ENCODE measurements at places on chromosomes 2 and 18.

DNA sequence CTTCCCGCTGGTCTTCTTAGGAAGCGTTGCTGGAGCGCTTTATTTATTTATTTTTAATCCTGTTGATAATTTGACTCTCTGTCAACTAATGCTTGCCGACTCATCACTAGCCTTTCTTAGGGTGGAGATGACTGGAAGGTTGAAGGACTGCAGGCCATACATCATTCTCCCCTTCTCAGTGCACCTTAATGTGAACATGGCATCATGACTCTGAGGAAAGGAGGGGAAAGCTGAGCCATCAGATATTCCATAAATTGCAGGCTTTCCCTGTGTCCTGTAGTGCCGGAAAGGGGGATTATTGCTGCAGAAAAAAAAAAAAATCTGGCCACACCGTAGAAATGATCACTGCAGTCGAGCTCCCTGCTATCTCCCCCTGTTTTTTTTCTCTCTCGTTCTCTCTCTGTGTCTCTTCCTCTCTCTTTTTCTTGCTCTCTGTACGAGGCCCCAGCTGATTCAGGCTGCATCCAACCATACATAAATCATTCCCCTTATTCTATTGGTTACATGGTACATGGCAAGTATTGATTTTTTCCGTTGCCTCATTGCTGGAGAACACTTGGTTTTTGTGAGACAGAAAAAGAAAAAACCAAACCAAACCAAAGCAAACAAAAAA, 125.8 kb upstream of the EFEMP1 start:
- no peaks in the 10 kb centered on the region for H3K4me1 ChIP-seq
- no peaks in the 10 kb centered on the region for H3K36me3 ChIP-seq
- H3K27ac ChIP-seq = no peak overlapping the region
- no peak for DNase-seq
- no peak overlapping the region for H3K4me3 ChIP-seq

DNA sequence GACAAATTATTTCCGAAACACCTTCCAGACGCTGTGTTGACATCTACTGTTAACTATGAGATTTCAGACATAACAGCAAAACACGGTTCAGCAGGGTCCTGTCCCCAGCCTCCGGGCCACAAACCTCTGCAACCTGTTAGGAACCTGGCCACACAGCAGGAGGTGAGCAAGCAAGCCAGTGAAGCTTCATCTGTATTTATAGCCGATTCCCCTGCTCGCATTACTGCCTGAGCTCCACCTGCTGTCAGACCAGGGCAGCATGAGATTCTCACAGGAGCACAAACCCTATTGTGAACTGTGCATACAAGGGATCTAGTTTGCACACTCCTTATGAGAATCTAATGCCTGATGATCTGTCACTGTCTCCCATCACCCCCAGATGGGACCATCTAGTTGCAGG, 31.1 kb downstream of the NDUFA10 start:
- H3K4me3 ChIP-seq = no peak overlapping the region
- H3K4me1 ChIP-seq = no peaks in the 10 kb centered on the region

DNA sequence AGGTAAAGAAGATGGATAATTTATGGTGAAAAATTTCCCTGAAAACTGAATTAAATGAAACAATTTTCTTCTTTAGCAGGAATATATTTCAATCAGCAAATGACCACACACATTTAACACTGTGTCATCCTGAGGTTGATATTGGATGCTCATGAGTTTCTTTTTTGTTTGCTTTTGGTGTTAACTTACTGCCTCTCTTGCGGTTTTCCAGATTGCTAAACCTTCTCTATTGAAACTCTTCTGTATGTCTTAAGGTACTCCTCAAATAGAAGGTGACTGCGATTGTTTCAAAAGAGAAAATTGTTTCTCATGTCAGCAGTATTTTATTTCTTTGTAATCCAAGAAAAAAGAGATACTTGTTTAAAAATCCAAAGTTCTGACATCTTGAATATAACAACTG, 99.1 kb downstream of the LRRTM1 start:
- no peaks in the 10 kb centered on the region for H3K36me3 ChIP-seq
- no peak overlapping the region for H3K27ac ChIP-seq

GRCh38 chr2:147538088-147538487, 306.7 kb upstream of the ACVR2A start:
- no peaks in the 10 kb centered on the region for H3K27me3 ChIP-seq
- H3K36me3 ChIP-seq = no peaks in the 10 kb centered on the region
- no peak overlapping the region for H3K27ac ChIP-seq

- H3K4me1 ChIP-seq = 0 out of 2 replicates have a peak, but pooled peaks cover 2% of the 10 kb centered on the region
- no peak overlapping the region for H3K4me3 ChIP-seq
- H3K36me3 ChIP-seq = no peaks in the 10 kb centered on the region
- no peak overlapping the region for H3K27ac ChIP-seq
- no peaks in the 10 kb centered on the region for H3K27me3 ChIP-seq
Measured at GRCh38 chr2:3101016-3101942, 276.3 kb downstream of the EIPR1 start.

DNA sequence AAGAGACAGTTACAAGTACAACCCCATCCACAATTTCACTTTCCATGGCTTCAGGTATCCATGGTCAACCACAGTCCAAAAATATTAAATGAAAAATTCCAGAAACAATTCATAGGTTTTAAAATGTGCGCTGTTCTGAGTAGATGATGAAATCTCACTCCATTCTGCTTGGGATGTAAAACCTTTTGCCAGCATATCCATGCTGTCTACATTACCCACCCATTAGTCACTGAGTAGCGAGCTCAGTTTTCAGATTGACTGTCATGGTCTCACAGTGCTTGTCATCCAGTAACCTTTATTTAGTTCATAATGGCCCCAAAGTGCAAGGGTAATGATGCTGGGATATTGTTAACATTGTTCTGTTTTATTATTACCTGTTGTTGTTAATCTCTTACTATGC, 40.5 kb downstream of the SMAD4 start:
- DNase-seq = no peak
- H3K4me3 ChIP-seq = no peak overlapping the region
- no peaks in the 10 kb centered on the region for H3K36me3 ChIP-seq
- no peak overlapping the region for H3K27ac ChIP-seq

- H3K36me3 ChIP-seq = no peaks in the 10 kb centered on the region
- no peak for DNase-seq
- no peaks in the 10 kb centered on the region for H3K27me3 ChIP-seq
- no peak overlapping the region for H3K4me3 ChIP-seq
- no peak overlapping the region for H3K27ac ChIP-seq
- H3K4me1 ChIP-seq = no peaks in the 10 kb centered on the region
Measured at GRCh38 chr2:32739664-32740063, 111.8 kb downstream of the TTC27 start.

DNA sequence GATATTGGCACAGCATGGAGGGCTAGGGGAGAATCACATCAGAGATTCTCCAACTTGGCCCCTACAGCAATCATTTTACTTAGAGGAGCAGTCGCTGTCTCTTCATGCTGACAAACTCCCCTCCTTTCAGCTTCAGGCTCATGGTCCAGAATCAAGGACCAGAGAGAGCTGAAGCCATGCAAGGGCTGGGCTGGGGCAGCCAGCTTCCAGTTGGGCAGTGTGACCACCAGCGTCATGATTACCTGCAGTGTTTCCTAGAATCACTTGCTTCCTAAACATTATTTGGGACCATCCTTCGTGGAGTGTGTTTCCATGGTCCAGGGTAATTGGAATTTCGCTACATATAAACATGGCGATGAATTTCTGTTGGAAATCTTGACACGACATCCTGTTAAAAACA, 54.4 kb downstream of the CAPN13 start:
- no peak overlapping the region for H3K4me3 ChIP-seq
- DNase-seq = no peak
- H3K4me1 ChIP-seq = no peaks in the 10 kb centered on the region
- no peaks in the 10 kb centered on the region for H3K27me3 ChIP-seq

GRCh38 chr18:61706276-61706915, 186.4 kb downstream of the RNF152 start:
- DNase-seq = no peak
- no peaks in the 10 kb centered on the region for H3K4me1 ChIP-seq
- H3K4me3 ChIP-seq = no peak overlapping the region
- no peaks in the 10 kb centered on the region for H3K36me3 ChIP-seq
- no peak overlapping the region for H3K27ac ChIP-seq

DNA sequence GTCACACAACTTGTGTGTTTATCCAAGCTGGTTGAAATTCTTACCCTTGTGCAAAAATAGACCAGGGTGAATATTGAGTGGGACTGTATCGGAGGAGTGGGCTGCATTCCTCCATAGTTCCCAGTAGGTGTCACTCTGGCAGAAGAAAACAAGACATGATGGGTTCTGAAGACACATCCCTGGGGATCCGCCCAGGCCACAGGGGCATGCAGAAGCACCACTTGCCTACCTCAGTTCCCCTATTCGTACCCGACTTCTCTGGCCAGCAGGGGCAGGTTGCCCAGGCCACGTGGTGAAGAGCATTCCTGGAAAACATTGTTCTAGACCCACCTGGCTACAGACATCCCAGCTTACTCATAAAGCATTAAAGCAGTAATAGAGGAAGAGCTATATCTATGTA, 168.2 kb downstream of the FAM210A start:
- no peak overlapping the region for H3K27ac ChIP-seq
- H3K4me3 ChIP-seq = no peak overlapping the region
- peak; percentile 16 for DNase-seq

GRCh38 chr2:2614452-2614851, 283.4 kb upstream of the MYT1L start:
- H3K27ac ChIP-seq = no peak overlapping the region
- DNase-seq = no peak
- no peaks in the 10 kb centered on the region for H3K36me3 ChIP-seq
- H3K27me3 ChIP-seq = no peaks in the 10 kb centered on the region
- peaks cover 2% of the 10 kb centered on the region for H3K4me1 ChIP-seq

GRCh38 chr2:190325588-190325987, 6.0 kb upstream of the HIBCH start:
- no peak overlapping the region for H3K27ac ChIP-seq
- no peaks in the 10 kb centered on the region for H3K36me3 ChIP-seq
- H3K27me3 ChIP-seq = no peaks in the 10 kb centered on the region
- H3K4me1 ChIP-seq = no peaks in the 10 kb centered on the region

DNA sequence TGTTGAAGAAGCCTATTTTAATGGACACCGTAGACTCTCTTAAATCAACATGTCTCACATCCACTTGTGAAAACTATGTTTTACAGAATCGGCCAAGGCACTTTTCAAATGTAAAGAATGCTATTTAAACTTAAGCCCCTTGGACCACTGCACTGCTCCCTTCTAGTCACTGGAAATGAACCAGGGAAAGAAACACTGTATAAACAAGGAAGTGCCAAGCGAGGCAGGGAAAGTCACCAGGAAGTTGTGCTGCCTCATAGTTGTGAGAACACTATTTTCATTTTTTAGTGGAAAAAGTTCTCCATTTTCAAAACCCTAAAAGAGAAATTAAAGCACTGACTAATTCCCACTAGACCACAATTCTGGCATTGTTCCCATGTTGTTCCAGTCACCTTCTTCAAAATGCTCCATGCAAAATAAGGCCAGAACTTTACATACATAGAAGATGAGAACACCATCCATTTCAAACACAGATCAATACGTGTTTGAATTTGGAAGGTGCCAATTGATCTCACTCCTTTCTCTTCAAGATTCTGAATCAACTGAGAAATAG, 13.5 kb downstream of the CCDC141 start:
- H3K4me1 ChIP-seq = 0 out of 2 replicates have a peak, but pooled peaks cover 1% of the 10 kb centered on the region
- no peaks in the 10 kb centered on the region for H3K36me3 ChIP-seq
- no peak overlapping the region for H3K27ac ChIP-seq
- H3K27me3 ChIP-seq = no peaks in the 10 kb centered on the region

- H3K27me3 ChIP-seq = no peaks in the 10 kb centered on the region
- no peaks in the 10 kb centered on the region for H3K36me3 ChIP-seq
- H3K4me3 ChIP-seq = no peak overlapping the region
- no peaks in the 10 kb centered on the region for H3K4me1 ChIP-seq
- DNase-seq = no peak
Measured at GRCh38 chr18:56945171-56946083, 201.5 kb upstream of the BOD1L2 start.

- no peak for DNase-seq
- H3K4me3 ChIP-seq = no peak overlapping the region
- H3K4me1 ChIP-seq = no peaks in the 10 kb centered on the region
- no peak overlapping the region for H3K27ac ChIP-seq
Measured at GRCh38 chr2:22692746-22693145, 692.2 kb upstream of the KLHL29 start.

DNA sequence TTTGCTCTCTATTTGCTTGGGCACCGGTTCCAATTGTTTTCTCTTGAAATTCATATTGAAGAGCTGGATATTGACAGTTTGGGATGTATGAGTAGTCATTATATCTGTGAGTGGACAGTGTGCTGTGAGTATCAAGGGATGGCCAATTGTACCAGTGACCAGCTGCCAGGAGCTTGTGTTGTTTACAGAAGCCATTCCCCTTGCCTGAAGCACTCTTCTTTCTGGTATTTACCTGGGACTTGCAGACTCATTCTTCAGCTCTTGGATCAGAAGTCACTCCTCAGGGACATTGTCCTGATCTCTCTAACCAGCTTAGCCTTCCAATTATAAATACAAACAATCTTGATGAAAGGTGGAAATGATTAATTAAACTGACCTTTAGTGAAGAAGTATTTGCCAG, 438.3 kb upstream of the LRATD1 start:
- H3K4me3 ChIP-seq = no peak overlapping the region
- H3K4me1 ChIP-seq = peaks cover 3% of the 10 kb centered on the region
- no peak for DNase-seq
- H3K36me3 ChIP-seq = no peaks in the 10 kb centered on the region

GRCh38 chr2:88626171-88627054, 851 bp downstream of the EIF2AK3 start:
- no peak overlapping the region for H3K27ac ChIP-seq
- no peak for DNase-seq
- peak overlapping the region; percentile 88 for H3K4me3 ChIP-seq

DNA sequence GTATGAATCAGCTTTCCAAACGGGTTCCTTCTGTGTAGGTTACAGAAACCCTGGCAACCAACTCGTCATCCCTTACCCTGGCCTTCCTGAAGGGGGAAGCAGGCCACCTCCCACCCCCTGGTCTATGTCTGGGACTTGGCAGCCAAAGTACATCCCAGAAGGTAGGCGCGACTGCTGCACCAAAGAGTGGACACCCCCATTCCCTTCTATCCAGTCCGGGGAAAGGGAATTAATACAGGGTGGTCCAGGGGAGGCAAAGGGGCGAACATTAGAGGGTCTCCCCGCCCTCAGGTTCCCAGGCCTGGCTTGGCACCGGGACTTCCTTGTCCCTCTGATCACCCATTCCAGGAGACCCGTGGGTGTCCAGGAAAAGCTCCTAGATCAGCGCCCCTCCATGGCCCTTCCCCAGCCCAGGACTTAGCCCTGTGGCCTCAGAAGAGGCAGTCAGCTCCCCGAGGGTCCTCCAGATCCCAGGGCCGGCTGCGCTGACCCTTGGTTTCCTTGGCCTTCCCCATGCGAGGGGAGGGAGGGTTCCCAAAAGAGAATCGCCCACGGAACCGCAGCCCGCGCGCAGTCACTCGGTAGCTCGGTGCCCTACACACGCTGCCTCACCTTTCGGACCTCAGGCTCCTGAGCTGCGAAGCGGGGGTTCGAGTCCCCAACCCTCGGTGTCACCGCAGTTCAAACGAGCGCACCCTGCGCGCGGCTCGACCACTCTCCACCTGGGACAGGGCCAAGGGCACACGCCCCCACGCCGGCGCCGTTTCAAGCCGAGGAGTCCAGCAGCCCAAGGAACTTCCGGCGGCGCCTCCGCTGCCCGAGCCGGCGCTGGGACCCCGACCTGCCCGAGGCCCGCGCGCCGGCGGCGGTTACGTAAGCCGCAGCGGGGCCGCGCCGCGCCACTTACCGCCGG, at the start of gene PER2:
Gene PER2 (minus strand): TSS at position 874 of the 913 bp plus-strand sequence. CDS start 10,674 bp downstream, outside the sequence.
- H3K27ac ChIP-seq = no peak within 1 kb of the TSS
- H3K27me3 ChIP-seq = no peaks in the 10 kb centered on the region
- H3K36me3 ChIP-seq = no peaks in the 10 kb centered on the region
- H3K4me1 ChIP-seq = peaks cover 2% of the 10 kb centered on the region
- no peak for DNase-seq

GRCh38 chr2:199018826-199019225, 438.9 kb downstream of the SATB2 start:
- H3K36me3 ChIP-seq = no peaks in the 10 kb centered on the region
- no peaks in the 10 kb centered on the region for H3K27me3 ChIP-seq
- no peak overlapping the region for H3K27ac ChIP-seq

All from iPS DF 6.9 (cell line).